ENCODE measurements at places on chromosomes 6 and 20. TPM values are rescaled to one million over a fixed set of nuclear protein-coding genes. Genes with fewer than 3 reads are reported as not detected.
A peak's percentile ranks its signal among the peaks of the same experiment; 100 is the strongest.

GRCh38 chr6:18264923-18265377 lies 620 bp upstream of the DEK start:
- no peak for DNase-seq
- H3K36me3 ChIP-seq, result no peaks in the 10 kb centered on the region
- H3K27ac ChIP-seq, result peak overlapping the region; percentile 98
- H3K4me1 ChIP-seq, result peaks cover 30% of the 10 kb centered on the region
- H3K4me3 ChIP-seq, result peak overlapping the region; percentile 69

Gene KIAA0408
- total RNA-seq, result 42.4 TPM

Gene APOM
- total RNA-seq, result not detected

DNA sequence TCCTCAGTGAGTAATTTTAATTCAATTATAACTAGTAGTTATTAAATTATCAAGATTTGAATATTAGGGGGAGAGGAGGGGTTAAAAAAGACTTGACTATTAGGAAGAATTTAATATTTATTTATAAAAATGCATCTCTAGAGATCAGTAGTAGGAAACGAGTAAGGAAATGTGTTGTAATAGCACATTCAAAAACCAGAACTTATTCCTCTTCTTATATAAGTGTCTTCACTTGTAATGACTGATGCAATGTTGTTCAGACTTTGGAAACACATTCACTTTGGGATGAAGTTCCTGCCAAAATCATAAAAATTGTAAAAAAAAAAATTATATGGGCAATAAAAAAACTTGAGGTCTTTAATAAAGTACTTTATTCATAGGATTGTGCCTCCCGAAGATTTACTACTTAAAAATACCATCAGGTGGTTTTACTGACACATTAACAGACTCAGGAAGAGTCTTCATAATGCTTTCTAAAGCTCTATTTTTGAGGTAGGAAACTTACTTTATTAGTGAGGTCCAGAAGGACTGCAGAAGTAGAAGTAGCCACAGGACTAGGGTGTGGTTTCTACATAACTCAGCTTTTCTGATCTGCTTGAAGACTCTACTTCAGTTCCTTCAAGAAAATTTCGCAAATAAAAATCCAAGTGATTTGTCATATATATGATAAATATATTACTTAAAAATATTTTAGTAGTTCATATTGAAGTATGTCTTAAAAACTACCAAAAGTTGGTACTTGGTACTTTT lies 59.8 kb downstream of the CCDC170 start:
- no peak for DNase-seq
- H3K36me3 ChIP-seq, result no peaks in the 10 kb centered on the region
- no peaks in the 10 kb centered on the region for H3K27me3 ChIP-seq
- H3K4me3 ChIP-seq, result no peak overlapping the region

DNA sequence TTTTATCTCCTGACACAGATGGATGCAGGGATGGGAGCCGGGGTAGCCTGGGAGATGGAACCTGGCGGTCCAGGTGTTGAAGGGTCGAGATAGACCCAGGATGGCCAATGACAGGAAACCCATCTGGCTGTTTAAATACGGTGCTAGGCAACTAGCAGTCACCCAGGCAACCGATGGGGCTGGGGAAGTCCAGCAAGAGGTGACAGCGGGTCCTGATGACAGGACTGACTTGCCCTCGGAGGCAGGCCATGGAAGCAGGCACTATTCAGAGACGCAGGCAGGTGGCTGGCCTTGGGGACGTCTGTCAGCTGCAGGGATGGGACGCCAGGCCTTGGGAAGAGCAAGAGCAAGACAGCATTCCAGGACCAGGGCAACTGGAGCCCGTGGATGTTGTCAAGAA lies 135.4 kb upstream of the RALGAPA2 start:
- H3K27me3 ChIP-seq, result no peaks in the 10 kb centered on the region
- H3K4me3 ChIP-seq, result no peak overlapping the region

- no peak overlapping the region for H3K27ac ChIP-seq
- DNase-seq, result no peak
- H3K36me3 ChIP-seq, result no peaks in the 10 kb centered on the region
- H3K4me3 ChIP-seq, result no peak overlapping the region
Observed at GRCh38 chr6:114042267-114043016, 71.5 kb upstream of the HDAC2 start.

Gene RNF182
- total RNA-seq, result 0.28 TPM

Gene CD24
- 3.3 TPM for total RNA-seq

GRCh38 chr6:158815907-158816306 lies 3.3 kb downstream of the EZR start:
- H3K27me3 ChIP-seq, result no peaks in the 10 kb centered on the region
- H3K4me3 ChIP-seq, result peak overlapping the region; percentile 2
- H3K4me1 ChIP-seq, result peaks cover 42% of the 10 kb centered on the region

- H3K4me3 ChIP-seq, result no peak overlapping the region
- no peak for DNase-seq
- no peak overlapping the region for H3K27ac ChIP-seq
- no peaks in the 10 kb centered on the region for H3K27me3 ChIP-seq
Observed at GRCh38 chr6:21164768-21165326, 428.7 kb upstream of the SOX4 start.

Gene OR2J3
- total RNA-seq, result not detected

DNA sequence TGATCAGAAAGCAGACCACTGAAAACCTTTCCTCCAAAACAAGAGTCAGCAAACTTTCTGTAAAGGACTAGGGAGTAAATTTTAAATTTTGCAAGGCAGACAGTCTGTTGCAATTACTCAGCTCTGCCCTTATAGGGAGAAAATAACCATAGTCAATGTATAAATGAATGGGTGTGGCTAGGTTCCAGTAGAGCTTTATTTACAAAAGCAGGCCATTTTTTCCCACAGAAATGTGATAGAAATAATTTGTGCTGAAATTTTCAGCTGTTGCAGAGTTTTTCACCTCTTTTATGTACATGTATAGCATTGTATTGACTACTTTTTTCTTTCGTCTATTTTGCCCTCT lies 7.7 kb downstream of the AMD1 start:
- H3K27ac ChIP-seq, result no peak overlapping the region
- no peak for DNase-seq
- no peak overlapping the region for H3K4me3 ChIP-seq
- H3K4me1 ChIP-seq, result peaks cover 49% of the 10 kb centered on the region
